ENCODE measurements at places on chromosomes 2 and 18.

GRCh38 chr2:96336104-96336775 is 674 bp downstream of the NCAPH start:
- no peak for DNase-seq

DNA sequence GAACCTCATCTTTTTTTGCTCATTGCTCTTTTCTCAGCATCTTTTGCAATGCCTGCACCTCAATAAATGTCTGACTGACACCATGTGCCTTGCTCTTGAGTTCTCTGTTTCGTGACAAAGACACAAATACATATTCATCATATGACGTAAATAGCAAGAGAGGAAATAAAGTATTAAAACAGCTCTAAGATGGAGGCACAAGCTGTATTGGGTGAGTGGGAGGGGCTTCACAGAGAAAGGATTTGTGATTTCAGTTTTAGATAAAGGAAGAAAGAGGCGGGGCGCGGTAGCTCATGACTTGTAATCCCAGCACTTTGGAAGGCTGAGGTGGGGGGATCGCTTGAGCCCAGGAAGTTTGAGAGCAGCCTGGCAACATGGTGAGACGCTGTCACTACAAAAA is 2.9 kb downstream of the CAD start:
- DNase-seq, result no peak

- no peak for DNase-seq
These were observed 16.1 kb upstream of the CD207 start for GRCh38 chr2:70851704-70852103.

DNA sequence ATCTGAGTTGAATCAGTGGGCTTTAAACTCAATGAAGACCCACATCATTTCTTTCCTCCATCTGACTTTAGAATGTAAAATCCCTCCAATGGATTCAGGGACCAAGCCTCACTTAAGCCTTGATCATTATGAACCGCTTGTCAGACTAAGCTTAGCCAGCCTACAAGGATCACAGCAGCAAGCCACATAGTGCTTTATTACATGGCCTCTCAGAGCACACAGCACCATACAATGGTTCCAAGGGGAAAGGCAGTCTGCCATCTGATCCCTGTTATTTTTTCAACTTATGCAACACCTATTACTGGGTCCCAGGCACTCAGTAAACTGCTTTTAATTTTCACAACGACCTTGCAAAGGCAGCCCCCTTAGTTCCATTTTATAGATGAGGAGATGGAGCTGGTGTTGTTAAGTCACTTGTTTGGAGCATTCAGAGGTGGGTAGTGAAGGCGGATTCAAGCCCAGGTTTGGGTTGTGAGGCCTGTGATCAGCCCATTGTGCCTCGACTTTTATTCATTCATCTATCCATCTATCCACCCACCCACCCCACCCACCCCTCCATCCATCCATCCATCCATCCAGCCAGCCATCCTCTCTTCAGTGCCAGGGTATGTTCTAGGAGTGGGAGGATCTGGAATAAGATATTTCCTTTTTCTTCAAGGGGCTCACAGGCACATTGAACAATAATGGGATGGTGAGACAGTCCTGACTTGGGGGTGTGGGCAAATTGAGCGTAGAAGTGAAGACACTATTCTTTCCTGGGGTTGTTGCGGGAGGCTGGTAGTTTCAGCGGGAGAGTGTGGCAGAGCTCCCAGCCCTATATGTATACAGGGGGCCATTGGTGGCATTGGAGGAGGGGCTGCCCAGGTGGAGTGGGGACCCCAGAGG is 141.2 kb downstream of the MYCN start:
- no peak for DNase-seq

GRCh38 chr2:70936979-70937811 is 1.5 kb downstream of the ATP6V1B1 start:
- peak; percentile 50 for DNase-seq

DNA sequence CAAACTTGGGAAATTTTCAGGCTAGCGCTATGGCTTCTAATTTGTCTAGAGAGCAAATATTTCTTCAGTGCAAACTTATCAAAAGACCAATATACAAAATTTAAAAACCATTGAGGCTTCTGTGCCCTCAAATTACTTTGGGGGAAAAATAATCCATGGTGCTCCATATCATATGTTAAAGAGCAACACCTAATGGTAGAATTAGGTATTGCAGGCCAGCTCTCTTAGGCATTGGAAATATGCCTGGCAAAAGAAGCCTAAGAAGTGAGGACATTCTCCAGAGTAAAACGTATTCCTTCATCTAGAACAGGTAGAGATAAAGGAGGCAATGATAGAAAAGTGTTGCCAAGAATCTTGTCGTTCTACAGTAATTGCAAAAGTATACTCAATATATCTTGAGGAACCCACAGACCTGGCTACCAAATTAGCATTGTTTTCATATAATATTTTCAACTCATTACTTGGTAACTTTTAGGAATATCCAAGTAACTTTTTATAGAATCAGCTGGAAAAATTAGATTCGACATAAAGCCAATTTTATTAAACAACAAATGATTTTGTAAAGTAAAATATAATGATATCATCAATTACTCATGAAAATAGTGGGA is 401.1 kb downstream of the BCL11A start:
- DNase-seq, result no peak

GRCh38 chr2:14423145-14423906 is 209.2 kb upstream of the LRATD1 start:
- DNase-seq, result no peak

DNA sequence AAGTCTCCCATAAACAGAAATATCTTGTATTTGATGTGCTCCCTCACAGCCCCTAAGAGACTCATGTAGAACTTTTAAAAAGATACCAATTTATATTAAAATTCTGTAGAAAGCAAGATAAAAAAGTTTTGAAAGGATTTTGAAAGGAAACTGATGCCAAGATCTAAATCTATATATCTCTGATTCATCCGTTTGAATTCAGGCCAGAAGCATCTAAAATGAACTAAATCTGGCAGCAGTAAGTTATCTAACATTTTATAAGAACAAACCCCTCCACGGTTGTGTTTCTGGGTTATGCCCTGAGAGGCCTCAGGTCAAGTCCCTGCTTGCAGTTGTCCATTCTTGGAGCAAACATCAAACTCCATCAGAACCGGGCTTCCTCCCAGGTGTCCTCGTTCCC is 165.8 kb downstream of the FBXO15 start:
- no peak for DNase-seq
